Fibroblast of the aortic adventitia (primary cell): ENCODE measurements at places on chromosomes 2 and 18.

DNA sequence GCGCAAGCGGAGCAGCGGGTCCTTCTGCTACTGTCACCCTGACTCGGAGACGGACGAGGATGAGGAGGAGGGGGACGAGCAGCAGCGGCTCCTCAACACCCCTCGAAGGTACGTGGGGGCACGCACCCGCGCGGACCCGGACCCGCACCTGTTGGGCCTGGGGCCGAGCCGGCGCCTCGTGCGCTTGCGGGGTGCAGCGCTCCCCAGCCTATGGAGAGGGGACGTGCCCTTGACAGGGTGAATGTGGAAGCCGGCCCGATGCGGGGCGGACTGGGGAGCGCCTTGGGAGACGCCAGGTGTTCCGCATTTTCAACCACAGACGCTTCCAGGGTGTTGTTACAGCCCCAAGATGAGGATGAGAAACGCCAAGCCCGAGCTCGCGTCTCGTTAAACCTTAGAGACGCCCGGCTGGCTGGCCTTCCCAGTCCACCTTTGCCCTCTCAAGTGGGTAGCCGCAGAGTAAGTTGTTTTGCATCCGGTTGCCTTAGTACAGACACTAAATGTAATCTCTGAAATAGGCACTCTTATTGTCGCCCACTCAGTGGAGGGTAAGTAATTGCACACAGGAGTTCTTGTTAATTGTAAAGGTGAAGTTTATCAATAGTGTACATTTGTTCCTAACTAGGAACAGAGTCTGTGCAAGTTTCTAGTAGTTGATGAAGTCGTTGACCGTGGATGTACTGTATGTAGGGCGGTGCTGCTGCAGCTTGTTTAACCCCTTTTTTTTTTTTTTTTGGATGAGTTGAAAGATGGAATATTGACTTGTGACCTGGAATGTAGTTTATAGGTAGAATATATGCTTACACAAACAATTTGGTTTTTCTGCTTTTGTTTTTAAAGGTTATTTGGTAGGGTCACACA lies 815 bp downstream of the GMCL1 start:
- DNase-seq: peak; percentile 29

DNA sequence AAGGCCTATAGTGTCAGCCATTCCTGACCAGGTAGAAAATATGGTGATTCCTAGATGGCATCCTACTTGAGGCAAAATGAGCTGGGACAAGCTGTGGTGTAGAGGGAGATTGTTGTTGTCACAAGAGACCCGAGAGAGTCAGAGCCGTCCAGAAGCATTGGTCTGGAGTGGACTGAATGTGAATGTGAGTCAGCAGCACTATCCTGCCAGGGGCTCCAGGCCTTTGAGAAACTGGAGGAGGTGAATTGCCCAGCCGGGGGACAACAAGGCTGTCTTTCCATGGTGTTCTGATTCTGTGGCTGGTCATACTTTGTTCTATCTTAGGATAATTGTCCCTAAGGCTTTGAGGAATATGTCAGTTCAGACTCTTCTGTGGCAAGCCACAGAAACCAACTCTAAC lies 29.4 kb upstream of the EIF2AK3 start:
- peak; percentile 69 for DNase-seq

GRCh38 chr2:6249557-6249956 lies 557.4 kb downstream of the SOX11 start:
- no peak for DNase-seq

DNA sequence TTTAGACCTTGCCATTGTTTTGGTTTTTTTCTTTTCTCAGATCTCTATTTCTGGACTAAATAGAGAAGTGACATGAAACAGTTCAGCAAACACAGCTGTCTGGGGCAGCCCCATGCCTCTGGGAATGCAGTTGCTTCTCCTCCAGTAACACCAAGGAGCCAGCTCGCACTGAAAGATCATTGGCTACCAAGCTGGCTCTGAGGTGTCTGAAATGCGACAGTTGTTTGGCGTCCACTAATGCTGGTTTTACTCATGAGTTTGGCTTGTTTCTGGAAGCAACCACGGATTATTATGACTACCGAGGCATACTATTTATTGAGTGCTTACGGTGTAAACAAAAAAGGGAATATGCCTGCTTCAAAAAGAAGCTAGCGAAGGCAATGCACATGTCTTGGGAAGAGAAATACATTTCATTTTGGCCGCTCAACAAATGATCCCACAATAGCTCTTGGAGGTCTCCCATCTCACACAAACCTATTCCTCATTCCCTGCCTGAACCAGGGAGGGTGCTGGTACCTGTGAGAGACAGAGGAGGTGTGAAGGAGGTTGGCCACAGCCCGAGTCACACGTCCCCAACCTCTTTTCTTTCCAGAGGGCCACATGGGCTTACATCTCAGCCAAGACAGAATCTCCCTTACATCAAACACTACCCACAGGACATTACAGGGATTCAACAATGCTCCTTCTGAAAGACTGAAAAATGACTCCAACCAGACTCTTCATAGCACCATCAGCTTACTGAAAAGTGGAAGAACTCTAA lies 37.5 kb upstream of the NEB start:
- peak; percentile 66 for DNase-seq

DNA sequence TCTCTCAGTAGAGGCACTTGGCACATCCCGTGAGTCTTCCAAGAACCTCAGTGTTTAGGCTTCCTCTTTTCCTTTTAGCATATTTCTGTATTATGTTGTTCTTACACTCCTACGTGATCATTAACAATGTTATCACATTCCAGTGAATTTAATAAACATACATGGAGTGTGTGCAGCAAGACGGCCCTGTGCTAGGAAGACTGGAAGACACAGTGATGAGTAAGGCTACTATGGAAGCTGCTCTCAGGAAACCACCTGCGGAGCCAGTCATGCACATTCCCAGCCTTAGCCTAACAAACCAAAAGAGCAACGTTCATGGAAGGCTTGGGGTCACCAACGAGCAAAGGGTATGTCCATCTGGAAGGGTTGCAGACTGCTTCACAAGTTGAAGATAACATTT lies 103.4 kb downstream of the ETAA1 start:
- DNase-seq: no peak

DNA sequence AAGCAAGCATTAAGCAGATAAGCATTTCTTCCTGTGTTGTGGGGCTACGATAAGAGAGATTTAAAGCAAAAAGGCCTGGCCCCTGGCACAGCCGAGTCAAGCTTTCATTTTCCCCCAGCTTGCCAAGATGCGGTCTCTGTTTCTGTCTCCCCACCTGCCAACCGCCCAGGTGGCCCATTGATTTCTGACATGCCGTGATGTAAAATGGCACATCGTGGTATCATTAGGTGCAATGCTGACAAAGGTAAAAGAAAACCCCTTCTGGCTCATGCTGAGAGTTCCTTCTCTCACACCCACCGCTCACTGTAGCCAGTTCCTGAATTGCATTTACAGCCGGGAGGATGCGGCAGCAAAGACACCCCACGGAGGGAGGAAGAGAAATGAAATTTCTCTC lies 62.8 kb downstream of the BOD1L2 start:
- DNase-seq: no peak

GRCh38 chr2:140128909-140129308 lies 1348.7 kb upstream of the NXPH2 start:
- DNase-seq: no peak
